ENCODE measurements at places on chromosomes 16 and 17.

GRCh38 chr16:86951831-86952598 lies 365.2 kb downstream of the C16orf95 start:
- DNase-seq, result peak; percentile 10

GRCh38 chr16:58638148-58639036 lies 8.8 kb upstream of the CNOT1 start:
- no peak for DNase-seq

DNA sequence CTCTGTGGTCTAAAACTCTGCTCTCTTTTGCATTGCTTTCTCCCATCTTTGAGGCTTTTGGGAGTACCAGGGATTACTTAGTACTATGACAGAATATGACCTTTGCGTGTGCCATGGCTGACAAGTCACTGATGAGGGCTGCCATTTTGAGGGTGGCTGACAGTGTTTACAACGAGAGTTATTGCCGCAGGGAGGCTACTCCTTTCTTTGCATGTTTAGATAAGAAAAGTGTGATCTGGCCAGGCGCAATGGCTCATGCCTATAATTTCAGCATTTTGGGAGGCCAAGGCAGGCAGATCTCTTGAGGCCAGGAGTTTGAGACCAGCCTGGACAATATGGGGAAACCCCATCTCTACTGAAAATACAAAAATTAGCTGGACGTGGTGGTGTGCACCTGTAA lies 77.5 kb downstream of the GSG1L start:
- DNase-seq, result no peak

GRCh38 chr17:78101542-78101941 lies 27.0 kb downstream of the TMC6 start:
- no peak for DNase-seq

GRCh38 chr17:8012996-8013640 lies 10.7 kb downstream of the GUCY2D start:
- peak; percentile 36 for DNase-seq

- no peak for DNase-seq
These were observed 270.6 kb downstream of the CPPED1 start for GRCh38 chr16:12532871-12533610.

GRCh38 chr17:79049821-79050220 lies 24.8 kb upstream of the ENGASE start:
- no peak for DNase-seq

- no peak for DNase-seq
These were observed 4.4 kb upstream of the PVALEF start for GRCh38 chr17:81160747-81161453.

DNA sequence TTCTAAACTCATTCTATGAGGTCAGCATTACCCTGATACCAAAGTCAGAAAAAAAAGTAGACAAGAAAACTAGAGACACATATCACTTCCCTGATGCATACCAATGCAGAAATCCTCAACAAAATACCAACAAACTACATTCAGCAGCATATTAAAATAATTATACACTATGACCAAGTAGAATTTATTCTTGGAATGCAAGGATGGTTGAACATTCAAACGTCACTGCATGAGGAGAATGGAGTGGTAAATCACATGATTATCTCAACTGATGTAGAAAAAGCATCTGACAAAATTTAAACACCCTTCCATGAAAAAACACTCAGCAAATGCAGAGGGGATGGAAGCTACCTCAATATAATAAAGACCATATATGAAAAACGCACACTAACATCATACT lies 155.0 kb upstream of the KCNJ18 start:
- DNase-seq, result no peak

- no peak for DNase-seq
These were observed 785 bp downstream of the NME3 start for GRCh38 chr16:1770328-1771187.

DNA sequence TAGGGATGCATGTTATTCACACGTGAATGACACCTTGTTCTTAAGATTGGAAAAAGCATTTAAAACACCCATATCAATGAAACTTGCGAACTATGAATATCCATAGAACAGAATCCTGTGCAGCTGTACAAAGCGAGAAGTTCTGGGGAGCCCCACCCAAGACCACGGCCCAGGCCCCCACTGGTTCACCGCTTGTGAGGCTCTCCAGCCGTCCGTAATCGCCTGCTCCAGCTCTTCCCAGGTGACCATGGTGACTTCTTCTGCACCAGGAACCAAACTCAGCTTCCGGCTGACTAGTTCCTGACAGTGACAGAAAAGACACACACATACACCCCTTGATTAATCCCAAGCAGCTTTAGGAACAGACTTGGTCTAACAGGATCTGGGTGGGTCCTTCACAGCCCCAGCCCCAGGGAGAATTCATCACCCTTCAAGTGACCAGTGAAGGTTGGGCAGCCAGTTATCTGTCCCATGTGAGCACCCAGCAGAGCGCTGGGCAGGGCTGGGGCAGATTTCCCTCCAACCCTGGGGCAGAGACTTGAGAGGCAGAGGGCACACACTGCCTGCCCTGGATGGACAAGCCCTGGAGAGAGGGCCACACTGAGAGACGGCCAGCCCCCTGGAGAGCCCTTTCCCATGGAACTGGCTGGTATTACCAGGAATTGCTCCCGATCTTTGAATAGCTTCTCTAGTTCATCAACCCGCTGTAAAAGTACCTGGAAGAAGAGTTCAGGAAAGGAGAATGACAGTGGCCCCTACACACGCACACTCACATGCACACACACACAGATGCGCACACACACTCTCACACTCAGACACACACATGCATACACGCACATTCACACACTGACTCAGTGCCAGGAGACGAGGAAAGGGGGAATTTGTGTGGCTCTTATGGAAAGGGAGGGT lies 3.6 kb downstream of the QRICH2 start:
- no peak for DNase-seq

- no peak for DNase-seq
These were observed 33.8 kb downstream of the EPN2 start for GRCh38 chr17:19270704-19271611.

GRCh38 chr17:57894848-57895247 lies 45.0 kb upstream of the MRPS23 start:
- DNase-seq, result no peak

GRCh38 chr16:825341-826061 lies 25.0 kb upstream of the GNG13 start:
- no peak for DNase-seq

- no peak for DNase-seq
These were observed 253.7 kb downstream of the NTN1 start for GRCh38 chr17:9274973-9275372.

- no peak for DNase-seq
These were observed 17.8 kb downstream of the PROCA1 start for GRCh38 chr17:28693869-28694268.
